Sigmoid colon (tissue), 7 donors: ENCODE measurements at places on chromosomes 1 and 21. TPM values are rescaled to one million over a fixed set of nuclear protein-coding genes. Genes with fewer than 3 reads are reported as not detected.

Gene CHRNB2
- total RNA-seq, result 1.1 TPM

GRCh38 chr1:228373681-228374571 is 32.7 kb downstream of the TRIM11 start:
- DNase-seq, result peak; percentile 65

GRCh38 chr1:98048244-98048643 is 127.4 kb upstream of the DPYD start:
- peak; percentile 86 for DNase-seq

GRCh38 chr1:6245086-6245868 is 1.3 kb downstream of the HES3 start:
- DNase-seq, result peak; percentile 83

DNA sequence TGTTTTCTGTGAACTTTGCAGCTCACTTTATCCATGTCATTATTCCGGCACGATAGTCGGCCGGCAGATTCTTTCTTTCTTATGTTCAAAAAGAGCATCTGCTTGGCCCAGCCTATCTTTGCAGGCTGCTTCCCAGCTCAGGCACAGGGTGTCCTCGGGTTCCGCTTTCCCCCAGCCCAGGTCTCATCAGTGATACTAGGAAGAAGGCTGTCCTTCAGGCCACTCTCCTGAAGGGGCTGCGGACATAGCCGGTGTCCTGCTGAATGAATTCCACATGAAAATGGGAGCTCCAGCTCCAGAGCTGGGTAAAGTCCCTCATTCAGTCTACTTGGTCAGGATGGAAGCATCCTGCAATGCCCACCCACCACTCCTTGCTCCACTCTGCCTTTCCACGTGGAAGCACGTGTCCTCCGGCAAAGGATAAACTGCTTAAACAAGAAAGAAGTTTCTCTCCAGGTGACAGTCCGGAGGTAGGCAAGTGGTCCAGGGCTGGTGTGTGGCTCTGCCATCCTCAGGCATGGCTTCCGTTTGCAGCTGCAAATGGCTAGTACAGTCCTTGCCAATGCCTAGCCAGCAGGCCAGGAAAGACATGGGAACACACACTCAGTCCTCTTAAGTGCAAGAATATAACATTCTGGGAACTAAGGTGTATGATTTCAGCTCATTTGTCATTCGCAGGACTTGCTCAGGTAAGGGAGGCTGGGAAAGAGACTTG is 161.0 kb downstream of the TRIM33 start:
- DNase-seq, result no peak

Gene CLCNKA
- not detected for total RNA-seq

Gene KCNJ15
- total RNA-seq, result not detected

GRCh38 chr21:34536311-34536710 is 24.3 kb upstream of the KCNE1 start:
- DNase-seq, result no peak

Gene DDR2
- 221 TPM for total RNA-seq

GRCh38 chr1:32705516-32705915 is 2.9 kb upstream of the SYNC start:
- DNase-seq, result no peak

GRCh38 chr1:159889202-159889601 is 10.8 kb downstream of the CFAP45 start:
- no peak for DNase-seq

Gene OR2G6
- total RNA-seq, result not detected

DNA sequence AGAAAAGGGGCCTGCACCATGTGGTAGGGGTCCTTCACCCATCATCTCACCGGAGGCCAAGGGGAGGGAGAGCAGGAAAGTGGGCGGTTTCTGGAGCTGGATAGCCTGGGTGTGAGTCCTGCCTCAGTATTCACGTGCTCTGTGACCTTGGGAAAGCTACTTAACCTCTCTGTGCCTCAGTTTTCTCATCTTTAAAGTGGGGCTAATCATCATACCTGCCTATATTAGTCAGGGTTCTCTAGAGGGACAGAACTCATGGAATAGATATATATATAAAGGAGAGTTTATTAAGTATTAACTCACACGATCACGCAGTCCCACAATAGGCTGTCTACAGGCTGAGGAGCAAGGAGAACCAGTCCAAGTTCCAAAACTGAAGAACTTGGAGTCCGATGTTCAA is 78.7 kb downstream of the FBXO2 start:
- DNase-seq, result no peak

- peak; percentile 85 for DNase-seq
Observed at GRCh38 chr1:230186003-230186863, 119.2 kb downstream of the GALNT2 start.

Gene SMCP
- not detected for total RNA-seq

DNA sequence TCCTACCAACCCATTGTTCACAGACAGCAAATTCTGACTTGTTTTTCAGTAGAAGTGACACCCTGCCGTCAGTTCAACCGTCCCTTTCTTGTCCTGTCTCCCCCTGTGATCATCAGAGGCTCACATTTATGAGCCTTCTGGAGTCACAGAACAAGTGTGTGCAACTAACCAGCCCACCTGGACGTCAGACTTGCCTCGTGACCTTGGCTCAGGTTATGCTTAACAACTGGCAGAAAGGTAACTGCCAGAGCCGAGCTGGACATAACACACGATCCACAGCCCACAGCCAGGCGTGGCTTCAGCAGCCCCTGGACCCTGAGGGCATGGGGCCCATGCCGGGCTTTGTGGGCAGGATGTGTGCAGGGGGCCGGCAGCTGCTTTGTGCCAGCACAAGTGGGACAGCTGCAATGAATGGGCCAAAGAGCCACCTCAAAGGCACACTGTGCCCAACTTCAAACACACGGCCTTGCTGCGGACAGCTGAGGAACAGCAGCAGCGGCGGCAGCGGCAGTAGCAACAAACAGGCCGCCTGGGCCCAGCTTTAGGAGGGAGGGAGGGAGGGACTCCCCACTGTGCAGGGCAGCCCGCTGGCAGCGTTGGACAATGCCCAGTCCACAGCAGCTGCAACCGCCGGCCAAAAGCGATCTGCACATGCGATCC is 103.9 kb downstream of the ZBTB18 start:
- peak; percentile 81 for DNase-seq

- peak; percentile 33 for DNase-seq
Observed at GRCh38 chr21:38927776-38928175, 122.0 kb downstream of the ETS2 start.

- no peak for DNase-seq
Observed at GRCh38 chr1:18305182-18305795, 175.4 kb upstream of the KLHDC7A start.

- no peak for DNase-seq
Observed at GRCh38 chr1:43383449-43383848, 6.2 kb downstream of the MED8 start.

Gene SLC2A5
- total RNA-seq, result 3.5 TPM

DNA sequence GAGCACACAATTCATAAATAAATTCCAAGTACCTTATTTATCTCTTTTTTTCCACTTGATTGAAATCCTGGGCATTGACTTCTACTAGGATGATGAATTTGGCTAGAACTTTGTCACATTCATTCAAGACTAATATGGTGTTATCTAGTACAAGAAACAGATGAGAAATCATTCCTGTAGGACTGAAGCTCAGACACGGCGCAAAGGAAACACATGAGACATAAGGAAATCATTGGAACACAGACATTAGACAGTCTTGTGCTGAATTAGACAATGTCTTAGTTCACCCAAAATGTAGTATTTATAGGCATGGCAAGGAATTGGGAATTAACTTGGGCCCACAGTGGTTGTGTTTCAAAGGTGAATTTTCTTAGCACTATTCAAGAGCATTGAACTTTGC is 305.7 kb downstream of the SETD4 start:
- DNase-seq, result no peak

Gene EPRS1
- total RNA-seq, result 30.5 TPM

DNA sequence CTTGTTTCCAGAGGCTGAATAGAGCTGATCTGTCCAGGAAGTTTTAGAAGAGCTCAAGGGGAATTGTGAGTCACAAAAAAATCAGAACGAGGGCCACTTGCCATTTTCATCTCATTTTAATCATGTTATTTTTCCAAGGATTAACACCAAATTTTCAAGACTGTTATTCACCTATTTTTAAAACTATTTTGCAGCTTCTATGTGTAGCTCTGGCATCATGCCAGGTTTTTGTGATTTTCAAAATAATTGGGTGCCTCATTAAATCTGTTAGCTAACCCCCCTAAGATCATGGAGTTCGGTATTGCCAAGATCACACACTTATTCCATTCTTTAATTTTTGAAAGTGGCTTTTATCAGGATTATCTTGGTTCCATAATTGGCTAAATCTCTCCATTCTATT is 90.9 kb downstream of the RGS7 start:
- DNase-seq, result no peak

- DNase-seq, result no peak
Observed at GRCh38 chr1:241608379-241609033, 31.7 kb downstream of the CHML start.

Gene TTLL7
- 15.5 TPM for total RNA-seq

- no peak for DNase-seq
Observed at GRCh38 chr1:201881617-201882016, 7.1 kb upstream of the SHISA4 start.

GRCh38 chr1:6762060-6762459 is 23.2 kb upstream of the CAMTA1 start:
- no peak for DNase-seq

Gene MARK1
- total RNA-seq, result 15.0 TPM

DNA sequence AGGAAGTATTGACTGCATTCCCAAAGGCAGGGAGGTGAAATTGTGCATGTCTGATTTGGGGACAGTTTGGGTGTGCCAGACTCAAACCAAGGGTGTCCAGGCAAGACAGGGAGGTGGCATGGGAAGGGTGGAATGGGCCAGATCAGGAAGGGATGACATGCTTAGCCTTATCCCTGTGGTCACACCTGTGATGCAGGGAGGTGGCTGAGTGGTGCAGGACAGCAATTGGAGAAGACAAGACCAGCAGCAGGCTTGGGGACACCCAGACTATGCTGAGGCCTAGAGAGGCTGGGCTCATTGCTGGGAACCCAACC is 4.0 kb downstream of the FOXO6 start:
- no peak for DNase-seq
